ENCODE measurements at places on chromosomes 1 and 21.

DNA sequence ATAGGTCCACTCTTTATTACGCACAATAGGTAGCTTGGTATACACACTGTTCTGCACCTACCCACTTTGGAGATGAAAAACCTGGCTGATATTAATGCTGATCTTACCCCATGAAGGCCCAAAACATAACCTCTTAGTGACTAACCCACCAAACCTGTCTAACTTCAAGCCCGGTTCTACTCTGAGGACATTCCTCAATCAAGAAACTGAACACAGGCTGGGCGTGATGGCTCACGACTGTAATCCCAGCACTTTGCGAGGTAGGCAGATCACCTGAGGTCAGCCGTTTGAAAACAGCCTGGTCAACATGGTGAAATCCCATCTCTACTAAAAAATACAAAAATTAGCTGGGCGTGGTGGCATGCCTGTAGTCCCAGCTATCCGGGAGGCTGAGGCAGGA is 50.5 kb downstream of the EYA3 start:
- H3K4me1 ChIP-seq: no peaks in the 10 kb centered on the region
- DNase-seq: no peak
- H3K27me3 ChIP-seq: no peaks in the 10 kb centered on the region

GRCh38 chr1:89608319-89608983 is 24.5 kb upstream of the LRRC8C start:
- no peak overlapping the region for H3K27ac ChIP-seq
- H3K4me1 ChIP-seq: peaks cover 6% of the 10 kb centered on the region
- DNase-seq: no peak
- no peaks in the 10 kb centered on the region for H3K27me3 ChIP-seq
- no peaks in the 10 kb centered on the region for H3K36me3 ChIP-seq
- no peak overlapping the region for H3K4me3 ChIP-seq

DNA sequence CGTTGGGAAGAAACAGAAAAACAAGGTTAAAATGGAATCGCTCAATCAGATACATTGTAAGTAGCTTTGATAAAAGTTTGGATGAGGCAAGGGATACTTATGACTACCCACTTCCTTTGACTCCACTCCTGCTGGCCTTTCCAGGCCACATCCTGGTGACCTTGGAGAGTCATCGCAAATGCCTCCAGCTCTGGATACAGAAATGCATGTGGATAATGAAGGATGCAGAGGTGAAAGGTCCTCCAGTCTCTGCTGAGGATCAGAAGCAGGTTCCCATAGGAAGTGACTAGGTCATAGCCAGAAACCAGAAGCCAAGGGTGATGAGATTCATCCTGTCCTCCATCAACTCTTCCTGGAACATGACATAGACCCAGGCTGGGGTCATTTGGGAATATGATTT is 6.2 kb upstream of the CAMK1G start:
- no peak overlapping the region for H3K4me3 ChIP-seq
- DNase-seq: no peak
- no peaks in the 10 kb centered on the region for H3K4me1 ChIP-seq

DNA sequence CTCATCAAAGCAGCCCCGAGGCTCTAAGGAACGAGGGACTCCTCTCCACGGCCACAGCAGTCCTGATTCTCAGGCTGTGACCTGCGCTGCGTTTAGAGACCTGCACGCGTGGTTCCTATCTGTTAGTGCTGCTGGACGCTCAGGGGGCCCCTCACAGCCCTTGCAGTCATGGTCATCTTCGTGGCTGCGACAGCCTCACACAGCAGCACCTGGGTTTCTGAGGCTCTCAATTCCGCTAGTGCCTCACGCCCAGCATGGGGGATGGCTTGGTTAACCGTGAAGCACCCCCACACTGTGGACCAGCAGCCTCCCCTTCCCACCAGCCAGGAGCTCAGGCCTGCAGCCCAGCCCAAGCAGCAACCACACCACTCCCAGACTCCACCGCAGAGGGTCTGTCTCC is 7.8 kb downstream of the MORN1 start:
- DNase-seq: no peak
- H3K4me1 ChIP-seq: peaks cover 8% of the 10 kb centered on the region
- H3K36me3 ChIP-seq: peaks cover 14% of the 10 kb centered on the region
- no peak overlapping the region for H3K27ac ChIP-seq
- H3K4me3 ChIP-seq: no peak overlapping the region

DNA sequence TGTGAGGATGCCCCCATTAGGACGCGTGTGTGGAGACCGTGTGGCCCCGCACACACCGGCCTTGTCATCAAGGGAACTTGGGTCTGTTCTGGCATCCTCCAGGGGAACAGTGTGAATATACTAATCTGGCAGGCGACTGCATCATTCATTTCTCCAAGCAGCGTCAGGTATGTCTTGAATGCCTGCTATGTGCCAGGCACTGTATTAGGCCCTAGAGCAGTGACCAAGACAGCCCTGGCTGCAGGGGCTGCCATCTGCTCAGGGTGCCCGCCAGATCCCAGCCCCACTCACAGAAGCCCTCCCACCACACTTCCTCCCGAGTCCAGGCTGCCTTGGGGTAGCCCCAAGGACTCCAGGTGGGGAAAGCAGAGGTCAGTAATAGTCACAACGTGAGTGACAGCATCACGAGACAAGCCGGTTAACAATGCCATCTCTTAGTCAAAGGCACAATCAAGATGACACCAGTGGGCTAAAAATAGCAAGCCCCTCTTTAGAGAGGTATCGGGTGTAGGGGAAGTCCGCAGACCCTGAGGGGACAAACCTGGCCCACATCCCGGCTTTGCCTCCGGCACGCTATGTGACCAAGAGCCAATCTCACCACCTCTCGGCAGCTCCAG is 7.5 kb upstream of the LAPTM5 start:
- no peaks in the 10 kb centered on the region for H3K36me3 ChIP-seq
- peaks cover 2% of the 10 kb centered on the region for H3K27me3 ChIP-seq
- H3K4me1 ChIP-seq: peaks cover 35% of the 10 kb centered on the region
- no peak for DNase-seq
- peak overlapping the region; percentile 84 for H3K27ac ChIP-seq

- no peaks in the 10 kb centered on the region for H3K36me3 ChIP-seq
- H3K27ac ChIP-seq: no peak overlapping the region
- no peaks in the 10 kb centered on the region for H3K27me3 ChIP-seq
- H3K4me1 ChIP-seq: no peaks in the 10 kb centered on the region
Measured at GRCh38 chr1:232622378-232622777, 7.6 kb downstream of the SIPA1L2 start.

DNA sequence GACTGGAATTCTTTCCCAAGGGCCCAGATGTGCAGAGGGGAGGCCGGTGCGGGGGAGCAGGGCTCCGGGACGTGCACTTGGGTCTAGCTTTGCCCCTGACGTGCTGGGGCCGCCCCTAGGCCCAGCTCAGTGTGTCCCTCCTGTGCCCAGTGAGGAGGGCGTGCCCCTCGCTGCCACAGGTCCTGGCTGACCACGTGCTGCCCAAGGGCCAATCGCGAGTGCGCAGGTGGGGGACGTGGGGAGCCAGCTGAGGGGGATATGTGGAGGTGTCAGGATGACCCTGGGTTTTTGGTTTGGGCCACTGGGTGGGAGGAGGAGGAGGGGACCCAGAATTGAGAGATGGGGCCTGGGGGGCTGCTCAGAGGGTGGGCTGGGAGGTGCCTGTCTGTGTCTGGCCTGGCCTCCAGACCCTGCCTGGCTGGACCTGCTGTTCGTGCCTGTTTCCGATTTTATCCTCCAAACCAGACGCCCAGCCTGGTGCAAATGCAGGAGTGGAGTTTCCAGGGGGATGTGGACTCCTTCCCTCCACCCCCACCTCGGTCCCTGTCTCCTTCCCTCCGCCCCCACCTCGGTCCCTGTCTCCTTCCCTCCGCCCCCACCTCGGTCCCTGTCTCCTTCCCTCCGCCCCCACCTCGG is 6.1 kb upstream of the RNF223 start:
- H3K36me3 ChIP-seq: peaks cover 4% of the 10 kb centered on the region
- peaks cover 9% of the 10 kb centered on the region for H3K4me1 ChIP-seq
- H3K27ac ChIP-seq: no peak overlapping the region
- H3K27me3 ChIP-seq: peaks cover 24% of the 10 kb centered on the region
- no peak overlapping the region for H3K4me3 ChIP-seq

DNA sequence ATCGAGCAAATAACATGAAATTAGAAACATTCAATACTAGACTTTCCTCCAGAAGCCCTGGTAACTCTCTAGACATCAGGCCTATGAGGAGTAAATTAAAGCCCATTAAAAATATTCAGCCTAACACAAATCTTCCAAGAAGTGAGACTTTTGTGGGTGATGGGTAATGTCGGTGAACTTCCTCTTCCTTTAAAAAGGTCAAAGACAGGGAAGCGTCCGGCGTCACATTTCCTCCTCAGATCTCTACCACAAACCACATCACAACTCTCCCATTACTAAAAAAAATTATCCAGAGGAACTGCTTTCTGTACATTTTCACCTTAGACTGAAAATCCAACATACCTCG is 1.4 kb downstream of the EIF4G3 start:
- peak overlapping the region; percentile 47 for H3K27ac ChIP-seq
- peaks cover 2% of the 10 kb centered on the region for H3K36me3 ChIP-seq
- DNase-seq: no peak
- H3K27me3 ChIP-seq: peaks cover 6% of the 10 kb centered on the region

- H3K4me3 ChIP-seq: peak within 1 kb of the TSS; percentile 48
- no peak for DNase-seq
Measured at GRCh38 chr1:15584489-15585363, at the start of gene AGMAT. TSS of gene AGMAT (minus strand) at chr1:15585051. CDS start at chr1:15584967, 84 bp downstream.

GRCh38 chr1:166164646-166164994 is 2.2 kb downstream of the FAM78B start:
- peaks cover 8% of the 10 kb centered on the region for H3K4me1 ChIP-seq
- no peak overlapping the region for H3K4me3 ChIP-seq
- H3K36me3 ChIP-seq: no peaks in the 10 kb centered on the region
- DNase-seq: no peak

GRCh38 chr1:91799863-91800262 is 86.1 kb downstream of the TGFBR3 start:
- no peak for DNase-seq
- H3K27me3 ChIP-seq: no peaks in the 10 kb centered on the region
- no peak overlapping the region for H3K27ac ChIP-seq
- no peaks in the 10 kb centered on the region for H3K36me3 ChIP-seq

GRCh38 chr21:29711236-29711635 is 228.6 kb downstream of the GRIK1 start:
- no peak overlapping the region for H3K27ac ChIP-seq
- no peaks in the 10 kb centered on the region for H3K4me1 ChIP-seq
- DNase-seq: no peak
- H3K36me3 ChIP-seq: no peaks in the 10 kb centered on the region
- no peaks in the 10 kb centered on the region for H3K27me3 ChIP-seq

DNA sequence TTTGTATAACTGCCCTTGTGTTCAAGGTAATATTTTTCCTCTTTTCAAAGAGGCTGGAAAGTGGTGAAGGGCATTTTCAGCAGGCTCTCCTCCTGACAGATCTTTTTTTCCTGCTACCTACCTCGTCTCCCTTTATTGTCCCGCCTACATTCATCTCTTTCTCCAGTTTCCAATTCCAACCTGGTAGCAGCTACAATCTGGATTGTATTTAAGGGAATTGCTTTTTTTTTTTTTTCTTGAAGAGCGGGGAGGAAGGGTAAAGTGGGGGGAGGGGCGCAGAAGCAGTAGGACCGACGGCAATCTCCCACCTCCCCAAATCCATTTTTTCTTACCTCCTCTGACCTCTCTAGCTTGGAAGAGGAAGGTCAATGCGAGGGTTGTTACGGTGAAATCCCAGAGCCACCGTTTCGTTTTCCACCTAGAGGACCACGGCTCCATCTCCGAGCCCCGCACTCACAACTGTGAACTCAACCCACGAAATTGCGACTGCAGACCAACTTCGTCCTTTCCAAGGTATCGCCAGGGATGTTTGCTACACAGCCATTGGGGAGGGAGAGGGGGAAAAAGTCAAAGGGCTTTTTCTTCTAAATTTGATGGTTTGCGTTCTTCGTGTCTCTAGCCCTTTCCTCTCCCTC is 464 bp downstream of the COL11A1 start:
- H3K4me3 ChIP-seq: no peak overlapping the region
- no peaks in the 10 kb centered on the region for H3K4me1 ChIP-seq

- H3K27ac ChIP-seq: no peak overlapping the region
- no peak for DNase-seq
- H3K4me3 ChIP-seq: no peak overlapping the region
- no peaks in the 10 kb centered on the region for H3K36me3 ChIP-seq
Measured at GRCh38 chr21:39441502-39442475, 3.8 kb downstream of the LCA5L start.

GRCh38 chr1:208349694-208350330 is 105.6 kb upstream of the PLXNA2 start:
- no peaks in the 10 kb centered on the region for H3K36me3 ChIP-seq
- H3K27ac ChIP-seq: no peak overlapping the region
- DNase-seq: no peak

DNA sequence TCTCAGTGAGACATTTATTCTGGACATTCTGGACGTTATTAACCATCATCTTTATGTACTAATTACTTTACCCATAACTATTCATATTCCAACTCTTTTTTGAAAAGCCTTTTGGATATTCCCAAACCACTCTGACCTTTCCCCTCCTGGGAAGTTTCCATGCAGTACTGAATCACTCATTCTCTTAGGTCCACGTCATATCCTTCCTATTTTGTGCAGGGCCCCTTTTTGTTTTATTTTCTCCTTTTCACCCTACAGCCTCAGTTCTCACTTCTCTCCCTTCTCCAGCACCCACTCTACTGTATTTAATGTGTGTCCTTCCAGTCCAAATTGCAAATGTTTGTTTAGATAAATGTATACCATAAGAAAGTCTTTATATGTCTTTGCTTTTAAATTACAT is 16.4 kb upstream of the ATP1A1 start:
- no peak overlapping the region for H3K4me3 ChIP-seq
- no peak overlapping the region for H3K27ac ChIP-seq
- no peaks in the 10 kb centered on the region for H3K36me3 ChIP-seq
- H3K27me3 ChIP-seq: no peaks in the 10 kb centered on the region

DNA sequence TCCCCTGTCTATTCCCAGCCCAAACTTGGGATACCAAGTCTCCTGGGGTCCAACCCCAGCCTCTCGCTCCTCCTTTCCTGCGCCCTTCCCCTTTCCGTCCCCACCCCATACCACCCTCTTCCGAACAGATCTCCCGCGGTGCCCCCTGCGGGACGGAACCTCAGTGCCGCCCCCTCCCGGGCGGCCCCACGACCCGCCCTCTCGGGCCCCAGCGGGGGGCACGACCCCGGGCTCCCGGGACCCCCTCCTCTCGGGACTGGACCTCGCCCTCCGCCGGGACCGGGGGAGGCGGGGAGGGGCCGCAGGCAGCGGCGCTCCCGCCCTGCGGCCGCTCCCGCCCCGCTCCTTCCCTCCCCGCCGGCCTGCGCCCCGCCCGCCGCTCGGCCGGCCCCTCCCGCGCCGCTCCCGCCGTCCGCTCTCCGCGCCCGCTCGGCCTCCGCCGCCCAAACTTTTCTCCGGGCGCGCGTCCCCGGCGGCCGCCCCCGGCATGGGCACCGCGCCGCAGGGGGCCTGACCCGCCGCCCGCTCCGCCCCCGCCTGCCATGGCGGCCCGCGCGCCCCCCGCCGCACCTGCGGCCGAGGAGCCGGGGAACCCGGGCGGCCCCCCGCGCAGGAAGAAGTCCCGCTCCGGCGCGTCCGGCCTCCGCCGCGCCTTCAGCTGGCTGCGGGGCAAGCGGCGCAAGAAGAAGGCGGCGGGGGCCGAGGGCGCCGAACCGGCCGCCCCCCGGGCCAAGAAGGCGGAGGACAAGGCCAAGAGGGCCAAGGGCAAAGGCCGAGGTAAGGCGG is 39.0 kb upstream of the SYNC start:
- H3K4me1 ChIP-seq: peaks cover 14% of the 10 kb centered on the region
- no peak for DNase-seq
- no peaks in the 10 kb centered on the region for H3K36me3 ChIP-seq
- peak overlapping the region; percentile 57 for H3K4me3 ChIP-seq
- peak overlapping the region; percentile 70 for H3K27ac ChIP-seq
